PC-3 (cell line): ENCODE measurements at places on chromosomes 6 and 20. TPM values are rescaled to one million over a fixed set of nuclear protein-coding genes. Genes with fewer than 3 reads are reported as not detected.

Gene FRS3
- 3.9 and 4.3 TPM in 2 replicates for total RNA-seq

Gene SLC17A9
- not detected in 2 replicates for total RNA-seq

Gene LINC00237
- total RNA-seq, result not detected in 2 replicates

Gene COL19A1
- total RNA-seq, result not detected in 2 replicates

DNA sequence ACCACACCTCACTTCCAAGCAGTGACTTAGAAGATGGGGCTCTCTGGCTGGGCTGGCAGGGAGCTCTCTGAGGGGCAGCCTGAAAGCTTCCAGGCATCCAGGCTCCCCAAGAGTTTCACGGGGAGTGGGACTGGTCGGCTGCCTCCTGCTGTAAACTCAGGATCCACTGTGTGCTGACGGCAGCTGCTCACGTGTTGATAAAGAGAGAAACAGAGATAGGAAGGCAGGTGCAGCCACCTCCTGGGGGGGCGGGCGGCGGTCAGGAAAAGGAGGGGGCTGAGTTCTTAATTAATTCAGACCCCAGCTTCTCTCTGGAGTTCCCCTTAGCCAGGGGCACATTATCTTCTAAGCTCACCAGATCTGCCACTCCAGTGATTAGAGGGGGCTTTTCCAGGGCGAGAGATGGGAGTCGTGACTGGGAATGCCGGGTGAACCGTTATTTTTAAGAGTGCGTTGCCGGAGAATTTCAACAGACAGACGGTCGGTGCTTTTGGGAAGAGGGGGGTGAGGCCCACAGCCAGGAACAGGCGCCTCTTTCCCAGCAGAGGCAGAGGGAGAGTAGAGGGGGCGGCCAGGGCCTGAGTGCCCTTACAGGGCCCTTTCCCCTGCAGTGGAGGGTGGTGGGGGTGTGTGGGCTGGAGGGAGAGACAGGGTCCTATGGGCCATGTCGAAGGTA lies 70.9 kb downstream of the CD40 start:
- no peak for DNase-seq

DNA sequence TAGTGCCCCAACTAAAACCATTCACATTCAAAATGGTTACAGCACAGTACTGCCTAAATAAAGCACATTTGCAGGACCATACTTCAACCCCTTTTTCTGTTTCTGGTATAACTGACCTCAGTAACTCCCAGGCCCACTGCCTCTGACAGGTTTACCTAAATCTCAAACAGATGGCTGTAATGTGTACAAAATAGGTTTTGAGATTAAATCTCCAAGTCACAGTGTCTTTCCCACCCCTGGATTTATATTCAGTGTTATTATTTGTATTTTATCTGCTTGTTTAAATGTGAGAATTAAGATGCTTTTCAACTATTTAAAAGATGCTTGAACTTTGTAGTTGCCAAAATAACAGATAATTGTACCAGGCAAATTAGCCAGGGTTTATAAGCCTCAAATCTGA lies 4.7 kb upstream of the KIF6 start:
- DNase-seq, result no peak

DNA sequence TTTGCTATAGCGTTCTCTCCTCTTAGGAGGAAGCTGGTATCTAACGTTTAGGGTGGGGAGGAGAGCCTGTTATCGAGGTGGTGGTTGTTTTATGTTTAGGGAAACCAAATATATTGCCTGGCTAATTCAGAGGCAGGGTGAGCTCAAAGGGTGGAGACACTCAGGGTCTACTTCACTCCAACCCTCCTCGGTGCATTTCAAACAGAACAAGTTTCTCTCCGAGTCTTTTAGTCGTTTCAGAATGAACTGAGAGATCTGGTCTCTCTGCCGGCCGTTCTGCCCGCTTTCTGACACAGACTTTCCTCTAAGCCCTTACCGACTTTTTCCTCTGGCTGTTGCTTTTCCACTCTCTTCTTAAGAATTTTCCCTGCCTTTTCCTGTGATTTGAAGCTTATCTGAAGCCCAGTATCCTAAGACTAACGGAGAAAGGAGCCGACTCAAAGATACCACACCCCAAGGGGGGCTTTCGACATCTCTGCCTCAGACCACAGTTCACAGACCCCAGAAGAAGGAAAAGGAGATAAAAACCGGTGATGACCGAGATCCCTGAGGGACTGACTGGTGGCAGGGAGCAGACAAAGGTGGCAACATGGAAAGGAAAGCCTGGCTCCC lies 865 bp downstream of the STK38 start:
- peak; percentile 15 for DNase-seq

DNA sequence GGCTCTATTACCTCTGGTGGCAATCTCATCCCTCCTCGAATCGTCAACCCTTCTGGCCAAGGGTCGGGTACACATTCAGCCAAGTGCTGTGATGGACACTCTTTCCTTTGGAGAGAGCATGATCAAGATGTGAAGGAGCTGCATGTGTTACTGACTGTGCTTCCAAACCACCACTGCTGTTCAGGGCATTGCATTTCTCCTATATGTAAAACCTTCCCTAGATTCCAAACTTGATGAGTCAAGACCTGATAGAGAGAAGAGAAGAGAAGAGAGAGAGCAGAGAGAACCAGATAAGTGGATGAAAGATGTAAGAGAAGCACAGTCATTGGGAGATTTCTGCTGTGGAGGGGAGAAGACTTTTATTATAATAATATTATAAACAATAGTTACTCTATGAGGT lies 162.2 kb downstream of the KCNQ5 start:
- no peak for DNase-seq

- no peak for DNase-seq
Observed at GRCh38 chr6:148389086-148389485, 46.4 kb downstream of the SASH1 start.

- DNase-seq, result no peak
Observed at GRCh38 chr6:166997348-166997747, 1.8 kb upstream of the CEP43 start.

GRCh38 chr6:41578217-41579087 lies 32.3 kb downstream of the FOXP4 start:
- no peak for DNase-seq

DNA sequence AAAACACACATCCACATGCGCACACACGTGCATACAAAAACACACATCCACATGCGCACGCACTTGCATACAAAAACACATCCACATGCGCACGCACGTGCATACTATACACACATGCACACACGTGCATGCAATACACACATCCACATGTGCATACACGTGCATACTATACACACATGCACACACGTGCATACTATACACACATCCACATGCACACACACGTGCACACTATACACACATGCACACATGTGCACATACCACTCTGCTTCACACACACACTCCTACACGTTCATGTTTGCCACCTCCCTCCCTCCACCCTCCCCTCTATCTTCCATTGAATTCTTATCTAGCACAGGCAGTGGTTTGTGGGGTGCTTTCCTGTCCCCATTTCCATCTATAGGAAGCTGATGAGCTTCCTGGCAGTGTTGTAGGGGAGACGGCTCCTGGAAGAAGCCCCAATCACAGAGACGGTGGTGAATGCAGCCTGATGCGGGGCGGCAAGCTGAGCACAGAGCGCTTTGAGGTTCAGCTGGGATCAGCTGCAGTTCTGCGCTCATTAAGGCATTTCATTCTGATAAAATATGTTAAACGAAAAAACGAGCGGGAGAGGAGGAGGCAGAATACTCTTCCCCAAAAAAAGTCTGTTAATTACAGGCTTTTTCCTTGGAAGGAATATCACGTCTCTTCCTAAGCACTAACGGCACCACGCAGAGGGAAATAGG lies 287.7 kb downstream of the TAF4 start:
- no peak for DNase-seq
